ENCODE measurements at places on chromosomes 7 and 10.

DNA sequence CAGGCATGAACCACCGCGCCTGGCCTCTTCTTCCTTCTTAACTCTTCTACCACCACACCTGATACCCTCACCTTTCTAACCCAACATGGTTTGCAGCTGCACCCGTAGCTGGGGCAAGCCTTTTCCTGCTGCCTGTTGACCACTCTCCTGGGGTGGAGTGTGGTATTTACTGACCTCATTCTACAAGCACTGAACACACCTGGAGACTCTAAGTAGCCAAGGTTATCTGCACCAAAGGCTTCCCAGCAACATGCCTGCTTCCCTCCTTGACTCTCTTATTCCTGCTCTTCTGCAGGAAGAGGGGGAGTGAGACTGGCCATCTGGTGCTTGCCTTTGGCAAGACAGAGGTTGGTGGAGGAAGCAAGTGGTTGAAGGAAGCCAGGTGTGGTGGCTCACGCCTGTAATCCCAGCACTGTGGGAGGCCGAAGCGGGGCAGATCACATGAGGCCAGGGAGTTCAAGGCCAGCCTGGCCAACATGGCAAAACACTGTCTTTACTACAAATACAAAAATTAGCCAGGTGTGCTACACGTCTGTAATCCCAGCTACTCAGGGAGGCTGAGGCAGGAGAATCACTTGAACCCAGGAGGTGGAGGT is 10.1 kb downstream of the ACTR1A start:
- no peak for DNase-seq

- DNase-seq: no peak
Observed at GRCh38 chr7:93856323-93856722, 34.2 kb downstream of the TFPI2 start.

GRCh38 chr7:33087356-33087755 is 21.8 kb downstream of the RP9 start:
- no peak for DNase-seq

DNA sequence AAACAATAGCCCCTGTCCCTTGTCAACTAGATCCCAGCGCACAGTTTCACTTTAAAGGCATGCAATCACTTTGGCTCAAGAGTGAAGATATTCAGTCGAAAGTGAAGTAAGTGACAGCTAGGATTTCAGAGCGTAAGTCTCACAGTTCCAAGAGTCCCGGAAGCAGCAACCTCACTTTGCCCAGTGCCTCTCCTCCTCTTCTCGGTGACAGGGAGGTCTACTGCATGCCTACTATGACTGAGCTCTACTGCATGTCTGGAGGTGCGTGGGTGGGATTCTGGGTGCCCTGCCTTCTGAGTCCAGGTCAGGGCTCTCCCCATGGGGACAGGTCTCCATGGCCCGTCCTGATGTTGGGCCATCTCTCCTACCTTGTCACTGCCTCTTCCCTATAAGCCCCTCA is 17.0 kb downstream of the PRKCQ start:
- no peak for DNase-seq

- no peak for DNase-seq
Observed at GRCh38 chr7:55060085-55060484, 41.3 kb downstream of the EGFR start.

DNA sequence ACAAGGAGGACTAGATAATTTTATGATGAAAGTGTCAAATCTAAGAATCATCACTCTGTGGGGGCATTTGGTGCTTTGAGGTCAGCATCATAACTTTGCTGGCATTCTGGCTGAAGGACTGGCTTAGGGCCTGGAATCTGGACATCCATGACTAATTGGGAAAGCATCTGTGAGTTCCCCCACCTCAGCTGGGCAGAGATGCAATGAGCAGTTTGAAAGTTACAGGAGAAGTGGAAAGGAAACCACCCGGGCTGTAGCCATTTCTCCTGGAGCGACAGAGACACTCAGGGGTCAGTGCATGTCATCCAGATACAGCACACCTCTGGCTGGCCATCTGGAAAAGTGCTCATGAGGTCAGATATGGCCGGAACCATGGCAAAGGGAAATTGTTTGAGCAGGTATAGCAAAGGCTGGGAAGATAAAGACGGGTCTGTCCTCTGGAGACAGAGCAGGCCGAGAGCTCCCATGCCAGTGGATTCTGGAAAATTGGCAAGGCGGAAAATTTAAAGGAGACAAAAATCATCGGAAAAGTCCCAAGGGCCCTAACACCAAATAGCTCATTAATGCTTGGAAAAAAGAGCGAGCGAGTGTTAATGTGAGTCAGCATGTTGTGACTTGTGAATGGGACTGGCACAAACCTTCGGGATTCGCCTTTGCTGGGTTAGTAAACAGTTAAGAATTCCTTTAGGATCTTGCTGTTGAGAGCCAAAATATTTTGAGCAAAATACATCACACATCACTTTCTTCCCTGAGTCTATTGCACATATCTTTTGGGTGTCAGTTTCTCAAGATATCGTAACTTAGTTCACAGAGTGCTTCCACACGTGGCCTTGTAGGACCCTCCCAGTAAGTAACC is 188.4 kb upstream of the AGK start:
- DNase-seq: no peak

Measured in CD4-positive, alpha-beta T cell treated with Interleukin-4 for 4 hours (primary cell).